Activated CD4-positive, alpha-beta T cell treated with anti-CD3 and anti-CD28 coated beads, Interleukin-2, amount 50 U/mL, for 1 hour (primary cell): ENCODE measurements at places on chromosomes 6 and 20.

GRCh38 chr6:165404697-165405096 is 95.3 kb upstream of the C6orf118 start:
- no peak for DNase-seq

DNA sequence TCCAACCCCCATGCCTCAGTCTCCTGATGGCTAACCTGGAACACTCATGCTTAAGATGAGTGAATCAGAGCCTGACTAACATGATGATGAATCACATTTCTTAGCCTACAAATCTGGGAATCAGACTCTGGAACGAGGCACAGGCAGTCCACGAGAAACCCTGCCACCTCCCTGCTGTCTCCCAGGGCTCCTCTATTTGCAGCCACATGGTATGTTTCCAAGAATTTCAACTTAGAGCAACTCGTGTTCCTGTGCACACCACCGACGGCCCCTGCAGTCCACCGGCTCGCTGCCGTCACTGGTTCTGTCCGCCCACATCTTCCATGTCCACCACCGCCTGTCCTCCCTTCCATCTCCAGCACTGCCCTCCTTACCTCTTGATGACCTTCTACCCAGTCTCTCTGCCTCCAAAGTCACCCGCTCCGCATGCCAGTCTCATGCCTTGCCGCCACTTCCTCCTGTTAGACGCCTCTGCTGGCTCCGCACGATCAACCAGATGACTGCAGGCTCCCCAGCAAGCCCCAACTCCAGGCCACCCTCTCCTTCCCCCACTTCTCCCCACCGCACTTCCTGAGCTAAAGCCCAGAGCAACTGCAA is 87.6 kb downstream of the AGPAT4 start:
- DNase-seq, result no peak

- no peak for DNase-seq
These were observed 8.9 kb downstream of the ATXN1 start for GRCh38 chr6:16752206-16752866.

DNA sequence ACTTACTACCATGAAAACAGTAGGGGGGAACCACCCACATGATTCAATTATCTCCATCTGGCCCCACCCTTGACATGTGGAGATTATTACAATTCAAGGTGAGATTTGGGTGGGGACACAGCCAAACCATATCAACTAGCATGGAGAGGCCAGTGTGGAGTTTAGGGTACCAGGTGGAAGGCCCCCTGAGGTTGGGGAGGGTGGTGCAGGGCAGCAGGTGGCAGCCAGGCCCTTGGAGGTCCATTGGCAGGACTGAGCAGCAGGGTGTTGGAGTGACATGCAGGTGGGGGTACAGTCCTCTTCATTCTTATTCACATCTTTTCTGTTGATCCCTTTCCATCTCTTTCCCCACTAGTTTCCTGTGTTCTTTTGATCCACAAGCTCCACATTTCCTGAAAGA is 42.9 kb downstream of the PHACTR3 start:
- no peak for DNase-seq

- no peak for DNase-seq
These were observed 61.6 kb downstream of the MDGA1 start for GRCh38 chr6:37636116-37636515.

- no peak for DNase-seq
These were observed 42.4 kb upstream of the BHLHE23 start for GRCh38 chr20:63049191-63049518.

DNA sequence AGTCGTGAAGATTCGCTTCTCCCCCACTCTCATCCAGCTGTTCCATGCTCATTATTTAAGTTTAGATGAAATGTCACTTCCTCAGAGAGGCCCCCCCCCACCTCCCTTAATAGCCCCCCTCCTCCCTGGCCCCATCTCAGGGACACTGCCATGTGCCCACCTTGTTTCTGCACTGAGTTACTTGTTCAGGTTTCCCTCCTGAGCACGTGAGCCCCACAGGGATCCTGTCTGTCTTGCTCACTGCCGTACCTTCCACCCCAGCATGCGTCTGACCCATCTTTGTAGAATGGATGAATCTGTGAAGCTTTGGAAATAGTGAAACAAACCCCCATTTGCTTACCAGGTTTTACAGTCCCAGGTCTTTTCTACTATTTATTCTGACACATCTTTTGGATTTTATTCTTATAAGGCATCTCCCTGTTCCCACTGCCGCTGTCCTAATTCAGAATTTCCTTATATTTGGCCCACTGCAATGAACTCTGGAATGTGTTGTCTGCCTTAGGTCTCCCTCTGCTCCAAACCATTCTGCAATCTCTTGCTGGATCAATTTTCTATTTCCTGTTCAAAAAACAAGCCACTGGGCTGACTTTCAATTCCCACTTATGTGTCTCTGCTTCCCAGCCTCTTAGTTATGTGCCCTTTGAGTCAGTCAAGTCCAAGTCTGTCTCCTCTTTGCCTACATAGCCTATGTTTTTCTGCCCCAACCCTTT is 136.5 kb upstream of the ECI2 start:
- DNase-seq, result no peak
